ENCODE measurements at places on chromosomes 1 and 21. TPM values are rescaled to one million over a fixed set of nuclear protein-coding genes. Genes with fewer than 3 reads are reported as not detected.

DNA sequence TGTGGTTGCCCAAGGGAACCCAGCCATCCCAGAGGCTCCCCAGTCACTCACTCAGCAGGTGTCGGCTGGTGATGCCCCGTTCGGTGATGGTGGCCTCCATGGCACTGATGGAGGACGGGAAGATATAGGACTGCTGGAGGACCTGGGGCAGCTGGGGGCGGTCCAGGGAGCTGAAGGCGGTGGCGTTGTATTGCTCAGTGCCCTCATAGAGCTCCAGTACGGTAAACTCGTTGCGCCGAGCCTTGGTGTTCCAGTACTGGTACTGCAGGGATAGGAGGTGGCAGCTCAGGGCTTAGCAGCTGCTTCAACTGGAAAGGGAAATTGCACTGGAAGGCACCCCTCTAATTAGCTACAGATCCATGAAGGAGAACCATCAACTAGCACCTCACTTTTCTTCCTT lies 12.5 kb upstream of the UBR4 start:
- peaks cover 45% of the 10 kb centered on the region for H3K4me1 ChIP-seq
- no peaks in the 10 kb centered on the region for H3K27me3 ChIP-seq
- DNase-seq: no peak
- H3K27ac ChIP-seq: peak overlapping the region; percentile 73

- no peaks in the 10 kb centered on the region for H3K36me3 ChIP-seq
- peak overlapping the region; percentile 55 for H3K4me3 ChIP-seq
- no peaks in the 10 kb centered on the region for H3K4me1 ChIP-seq
- H3K27me3 ChIP-seq: peaks cover 94% of the 10 kb centered on the region
- DNase-seq: no peak
Measured at GRCh38 chr1:156434989-156435544, 65.5 kb downstream of the MEF2D start.

GRCh38 chr1:20385630-20386029 lies 95.0 kb downstream of the VWA5B1 start:
- no peak for DNase-seq
- no peaks in the 10 kb centered on the region for H3K36me3 ChIP-seq
- no peak overlapping the region for H3K4me3 ChIP-seq
- no peaks in the 10 kb centered on the region for H3K4me1 ChIP-seq

The HORMAD1 gene
- not detected for polyA plus RNA-seq

The PALMD gene
- polyA plus RNA-seq: 130 TPM

The CA6 gene
- not detected for polyA plus RNA-seq
